Stimulated activated CD8-positive, alpha-beta memory T cell treated with anti-CD3 and anti-CD28 coated beads, Interleukin-15, amount 100 ng/mL, for 48 hours (primary cell): ENCODE measurements at places on chromosomes 13 and 19.
A peak's percentile ranks its signal among the peaks of the same experiment; 100 is the strongest.

GRCh38 chr13:44024846-44025195 lies 145.1 kb downstream of the LACC1 start:
- DNase-seq: no peak

DNA sequence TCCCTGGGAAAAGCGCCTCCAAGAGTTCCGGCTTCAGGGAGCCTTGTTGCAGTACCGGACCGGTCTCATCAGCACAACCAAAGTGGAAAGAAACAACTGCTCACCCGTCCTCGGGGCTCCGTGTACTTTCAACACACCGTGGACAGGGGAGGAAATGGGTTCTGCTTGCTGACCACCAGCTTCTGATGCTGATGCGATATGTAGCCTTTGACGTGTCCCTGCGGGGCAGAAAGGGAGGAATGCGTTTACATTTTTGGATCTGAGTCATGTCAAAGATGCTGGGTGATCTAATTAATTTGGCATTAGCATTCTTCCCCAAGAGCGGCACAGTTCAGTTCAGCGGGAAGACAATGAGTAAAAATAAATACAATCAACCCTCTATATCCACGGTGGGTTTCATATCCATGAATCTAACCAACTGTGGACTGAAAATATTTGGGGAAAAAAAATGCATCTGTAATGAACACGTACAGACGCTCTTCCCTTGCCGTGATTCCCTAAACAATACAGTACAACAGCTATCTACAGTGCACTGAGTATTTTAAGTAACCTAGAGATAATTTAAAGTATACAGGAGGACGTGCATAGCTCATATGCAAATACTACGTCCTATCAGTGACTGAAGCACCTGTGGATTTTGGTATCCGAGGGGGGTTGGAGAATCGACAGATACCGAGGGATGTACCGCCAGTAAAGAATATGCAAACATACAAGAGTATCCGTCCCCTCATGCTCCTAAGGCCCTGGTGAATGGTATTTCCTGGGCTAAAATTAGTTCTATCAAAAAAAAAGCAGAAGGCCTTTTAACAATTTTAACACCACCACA lies 19.8 kb downstream of the PROZ start:
- DNase-seq: no peak

DNA sequence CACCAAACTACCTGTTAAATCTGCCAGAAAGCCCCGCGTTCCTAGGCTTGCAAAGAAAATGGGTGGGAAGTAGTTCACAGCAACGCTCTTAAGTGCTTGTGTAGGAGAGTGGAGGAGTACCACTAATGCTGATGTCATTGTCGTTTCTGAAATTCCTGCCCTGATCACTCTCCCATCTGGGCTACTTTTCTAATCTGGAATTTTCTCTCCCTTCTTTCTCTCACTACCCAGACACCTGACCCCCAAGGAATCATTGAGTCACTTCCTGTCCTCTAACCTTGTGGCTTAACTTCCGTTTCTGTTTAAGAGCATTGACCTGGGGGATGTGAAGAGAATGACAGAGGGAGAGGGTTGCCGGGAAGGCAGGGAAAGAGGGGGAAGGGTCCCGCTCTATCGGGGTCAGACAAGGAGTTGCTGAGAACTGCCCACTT lies 98.7 kb downstream of the STARD13 start:
- DNase-seq: no peak

DNA sequence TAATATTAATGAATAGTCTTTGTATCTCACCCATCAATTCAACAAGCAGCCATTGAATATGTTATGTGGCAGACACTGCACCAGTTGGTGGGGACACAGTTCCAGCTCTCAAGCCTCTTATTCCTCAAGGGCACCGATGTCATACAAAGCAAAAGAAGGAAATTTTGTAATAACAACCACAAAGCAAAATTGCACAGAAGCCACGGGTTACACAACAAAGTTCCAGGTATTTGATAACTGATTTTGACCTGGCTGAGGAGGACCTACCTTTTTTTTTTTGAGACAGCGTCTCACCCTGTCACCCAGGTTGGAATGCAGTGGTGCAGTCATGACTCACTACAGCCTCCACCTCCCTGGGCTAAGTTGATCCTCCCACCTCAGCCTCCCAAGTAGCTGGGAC lies 266.7 kb downstream of the FOXO1 start:
- no peak for DNase-seq

DNA sequence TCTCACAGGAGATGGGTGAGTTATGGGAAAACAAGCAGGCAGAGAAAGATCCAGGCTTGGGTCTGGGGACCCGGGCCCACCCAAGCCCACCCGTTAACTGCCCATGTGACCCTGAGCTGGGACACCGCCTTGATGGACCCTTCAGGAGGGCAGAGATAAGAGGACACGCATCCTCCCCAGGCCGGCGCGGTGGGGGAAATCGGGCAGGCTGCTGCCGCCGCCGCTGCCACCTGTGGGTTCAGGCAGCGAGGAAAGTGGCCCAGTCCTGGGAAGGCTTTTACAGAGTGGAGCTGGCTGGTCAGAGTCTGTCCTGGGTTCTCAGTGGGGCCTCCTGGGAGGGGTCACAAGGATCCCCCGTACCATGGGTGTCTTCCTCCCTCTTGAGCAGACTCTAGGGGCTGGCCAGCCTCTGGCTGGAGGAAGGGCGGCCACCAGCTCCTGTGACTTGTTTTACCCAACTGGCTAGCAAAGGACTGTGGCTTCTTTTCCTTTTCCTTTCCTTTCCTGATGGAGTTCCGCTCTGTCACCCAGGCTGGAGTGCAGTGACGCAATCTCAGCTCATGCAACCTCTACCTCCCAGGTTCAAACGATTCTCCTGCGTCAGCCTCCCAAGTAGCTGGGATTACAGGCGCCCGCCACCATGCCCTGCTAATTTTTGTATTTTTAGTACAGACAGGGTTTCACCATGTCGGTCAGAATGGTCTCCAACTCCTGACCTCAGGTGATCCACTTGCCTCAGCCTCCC lies 155.4 kb downstream of the KDM4B start:
- no peak for DNase-seq

DNA sequence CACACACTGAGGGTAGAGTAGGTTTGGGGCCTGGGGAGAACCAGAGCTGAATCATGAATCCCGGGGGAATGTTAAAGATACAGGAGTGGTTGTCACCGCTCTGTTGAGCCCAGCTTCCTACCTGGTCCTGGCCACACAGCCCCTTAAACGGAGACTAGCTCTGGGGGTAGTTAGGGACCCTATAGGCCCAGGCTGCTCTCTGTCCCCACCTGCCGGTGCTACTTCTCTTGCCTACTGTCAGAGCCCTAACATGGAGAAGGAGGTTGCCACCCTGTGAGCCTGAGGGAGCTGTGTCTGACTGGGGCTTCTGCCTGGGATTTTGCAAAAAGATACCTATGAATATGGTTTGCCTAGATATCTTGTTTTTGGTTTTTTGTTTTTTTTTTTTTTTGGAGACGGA lies 36.6 kb upstream of the ZNF429 start:
- DNase-seq: no peak

DNA sequence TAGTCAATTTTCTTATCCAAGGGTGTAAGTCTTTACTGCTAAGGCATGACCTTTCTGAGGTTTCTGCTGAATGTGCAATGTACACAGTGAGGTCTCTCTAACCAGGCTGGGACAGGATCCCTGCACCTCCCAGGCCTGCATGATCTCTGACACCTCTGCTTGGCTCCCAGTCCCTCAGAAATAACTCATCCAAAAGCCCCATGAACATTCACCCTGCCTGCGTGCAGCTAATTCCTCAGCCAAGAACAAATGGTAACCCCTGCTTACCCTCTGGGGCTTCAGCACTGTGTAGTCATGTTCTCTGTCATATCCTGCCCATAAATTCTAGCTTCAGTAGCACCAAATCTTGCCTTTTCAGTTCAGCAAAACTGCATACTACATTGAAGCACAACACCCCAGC lies 1146.3 kb upstream of the MIR17HG start:
- no peak for DNase-seq

DNA sequence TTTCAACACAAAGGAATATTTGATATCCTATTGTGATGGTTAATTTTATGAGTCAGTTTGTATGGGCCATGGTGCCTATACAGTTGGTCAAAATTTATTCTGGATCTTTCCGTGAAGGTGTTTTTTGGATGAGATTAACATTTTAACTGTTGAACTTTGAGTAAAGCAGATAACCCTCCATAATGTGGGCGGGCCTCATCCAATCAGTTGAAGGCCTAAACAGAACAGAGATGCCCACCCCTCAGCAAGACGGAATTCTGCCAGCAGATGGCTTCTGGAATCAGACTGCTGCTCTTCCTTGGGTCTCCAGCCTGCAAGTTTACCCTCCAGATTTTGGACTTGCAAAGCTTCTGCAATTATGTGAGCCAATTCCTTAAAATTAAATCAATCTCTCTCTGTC lies 16.0 kb downstream of the CSNK1A1L start:
- DNase-seq: no peak

GRCh38 chr13:40639221-40639681 lies 27.2 kb downstream of the FOXO1 start:
- DNase-seq: no peak

- DNase-seq: no peak
Observed at GRCh38 chr13:63636316-63636993, 2220.8 kb upstream of the PCDH20 start.

GRCh38 chr13:26327940-26328725 lies 74.2 kb downstream of the CDK8 start:
- DNase-seq: no peak

DNA sequence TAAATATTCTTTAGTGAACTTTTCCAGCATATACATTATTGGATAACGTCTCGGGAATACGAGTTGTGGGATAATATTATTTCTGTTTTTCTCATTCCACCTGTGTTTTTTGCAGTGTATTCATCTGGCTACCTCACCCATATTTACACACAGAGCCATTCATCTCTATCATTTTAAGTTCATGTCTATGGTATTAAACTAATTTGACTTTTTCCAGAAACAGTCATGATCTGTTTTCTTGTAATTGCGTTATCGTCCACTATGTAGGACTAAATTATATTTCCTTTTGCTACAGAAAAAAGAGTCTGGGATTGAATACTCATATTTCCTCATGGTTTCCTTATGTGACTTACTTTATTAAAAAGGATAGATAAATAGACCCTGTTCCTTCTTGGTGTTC lies 2.7 kb downstream of the ATP11A start:
- DNase-seq: no peak

- no peak for DNase-seq
Observed at GRCh38 chr13:85970727-85971126, 171.5 kb upstream of the SLITRK6 start.

DNA sequence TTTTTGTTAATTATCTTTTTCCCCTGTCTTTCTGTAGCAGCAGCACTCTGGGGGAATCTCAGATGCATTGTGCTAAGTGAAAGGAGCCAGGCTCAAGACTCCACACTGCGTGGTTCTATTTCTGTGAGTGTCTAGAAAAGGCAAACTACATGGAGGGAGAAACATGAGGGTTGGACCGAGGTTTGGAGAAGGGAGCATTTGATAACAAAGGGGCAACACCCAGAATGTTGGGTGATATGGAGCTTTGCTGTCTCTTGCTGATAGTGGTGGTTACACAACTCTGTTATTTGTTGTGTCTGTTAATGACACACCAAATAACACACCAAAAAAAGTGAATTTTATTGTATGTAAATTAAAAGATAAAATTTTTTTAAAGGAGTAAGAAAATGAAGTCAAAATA lies 107.8 kb downstream of the COL4A2 start:
- DNase-seq: no peak

DNA sequence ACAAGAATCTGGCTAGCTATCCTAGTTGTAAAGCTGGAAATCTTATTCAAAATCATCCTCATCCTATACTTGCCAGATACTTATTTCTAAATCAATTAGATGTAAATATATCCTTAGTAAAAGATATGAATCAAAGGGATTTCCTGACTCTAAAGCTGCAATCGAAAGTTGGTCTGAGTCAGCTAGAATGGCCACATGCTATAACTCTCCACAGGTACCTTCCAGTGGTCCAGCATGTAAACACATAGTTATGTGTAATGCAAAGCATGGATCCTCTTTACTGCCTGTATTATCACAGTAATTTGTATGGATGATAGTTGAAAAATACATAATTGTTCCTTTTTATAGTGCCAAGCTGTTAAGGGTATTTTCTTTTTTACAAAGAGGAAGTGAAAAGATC lies 27.4 kb downstream of the SLITRK6 start:
- DNase-seq: no peak

GRCh38 chr19:39525205-39525604 lies 7.4 kb downstream of the EID2B start:
- DNase-seq: no peak

GRCh38 chr19:42528354-42529247 lies at the start of gene CEACAM1:
CEACAM1 (minus strand) TSS chr19:42528481; CDS start chr19:42528374, 107 bp downstream.
- no peak for DNase-seq

DNA sequence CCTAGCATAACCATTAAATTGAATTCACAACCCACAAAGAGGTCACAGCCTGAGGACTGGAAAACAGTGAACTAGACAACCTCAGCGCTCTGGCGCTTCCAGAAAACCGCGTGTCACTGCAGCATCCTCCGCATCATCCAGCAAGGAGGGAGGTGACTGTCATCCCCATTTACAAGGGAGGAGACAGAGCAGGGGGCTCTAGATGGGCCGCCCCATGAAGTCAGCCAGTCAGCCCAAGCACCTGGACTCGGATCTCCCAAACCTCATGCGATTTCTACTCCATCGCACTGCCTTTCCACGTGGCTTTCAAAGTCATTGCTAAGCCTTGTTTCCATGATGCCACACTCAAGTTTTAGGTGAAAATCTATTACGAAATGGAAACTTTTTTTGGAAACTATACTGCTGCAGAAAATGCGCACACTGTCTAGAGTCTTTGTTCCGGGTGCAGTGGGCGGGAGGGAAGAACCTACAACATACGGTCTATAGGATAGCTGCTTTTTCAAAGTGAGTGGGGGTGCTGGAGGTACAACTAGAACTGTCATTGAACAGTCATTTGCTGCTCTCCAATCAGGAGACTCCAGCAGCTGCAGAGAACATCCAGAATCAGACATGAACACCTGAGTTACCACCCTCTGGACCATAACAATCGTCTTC lies 2.8 kb downstream of the AP3D1 start:
- DNase-seq: no peak

- DNase-seq: no peak
Observed at GRCh38 chr13:113822956-113823744, 40.7 kb downstream of the GAS6 start.

- no peak for DNase-seq
Observed at GRCh38 chr13:31930901-31931522, 100.6 kb upstream of the FRY start.

DNA sequence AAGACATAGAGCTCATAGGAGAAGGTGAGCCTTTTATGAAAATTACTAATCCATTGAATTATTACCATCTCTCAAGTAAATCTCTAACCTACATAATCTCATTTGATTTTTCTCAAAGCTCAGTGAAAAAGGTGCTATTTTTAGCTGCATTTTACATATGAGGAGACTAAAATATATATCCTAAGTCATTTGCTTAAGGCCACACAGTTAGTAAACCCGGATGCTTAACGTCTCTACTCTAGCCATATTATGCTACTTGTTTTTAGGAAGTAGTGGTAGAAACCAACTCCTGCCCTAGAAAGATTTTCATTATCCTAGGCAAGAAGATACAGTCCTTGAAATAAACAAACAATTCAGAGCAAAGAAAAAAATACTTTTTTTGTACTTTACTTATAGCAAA lies 108.9 kb downstream of the RBM26 start:
- DNase-seq: no peak

GRCh38 chr19:36093146-36093662 lies 17.7 kb upstream of the OVOL3 start:
- DNase-seq: peak; percentile 23
